Hematopoietic multipotent progenitor cell treated with erythropoietin and hydrocortisone succinate and interleukin-3 and kit ligand, for 8 days (in vitro differentiated cells): ENCODE measurements at places on chromosomes 2 and 18.

DNA sequence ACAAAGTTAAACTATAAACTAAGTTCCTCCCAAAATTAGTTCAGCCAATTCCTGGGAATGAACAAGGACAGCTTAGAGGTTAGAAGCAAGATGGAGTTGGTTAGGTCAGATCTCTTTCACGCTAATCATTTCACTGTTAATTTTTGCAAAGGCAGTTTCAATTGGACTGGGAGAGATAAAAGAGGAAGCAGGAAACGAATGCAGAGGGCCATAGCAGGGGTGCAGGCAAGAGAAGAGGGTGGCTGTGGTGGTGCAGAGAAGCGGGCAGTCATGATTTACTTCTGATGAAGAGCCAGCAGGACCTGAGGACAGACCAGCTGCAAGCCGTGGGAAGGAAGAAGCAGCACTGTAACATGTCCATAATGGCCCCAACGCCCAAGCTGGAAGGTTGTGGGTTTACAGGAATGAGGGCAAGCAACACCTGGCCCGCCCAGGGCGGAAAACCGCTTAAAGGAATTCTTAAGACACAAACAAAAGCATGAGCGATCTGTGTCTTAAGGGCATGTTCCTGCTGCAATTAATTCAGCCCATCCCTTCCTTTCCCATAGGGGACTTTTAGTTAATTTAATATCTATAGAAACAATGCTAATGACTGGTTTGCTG lies 4.1 kb upstream of the RMP24 start:
- DNase-seq = no peak

- DNase-seq = no peak
These were observed 94.7 kb downstream of the ARMC9 start for GRCh38 chr2:231293163-231293562.

DNA sequence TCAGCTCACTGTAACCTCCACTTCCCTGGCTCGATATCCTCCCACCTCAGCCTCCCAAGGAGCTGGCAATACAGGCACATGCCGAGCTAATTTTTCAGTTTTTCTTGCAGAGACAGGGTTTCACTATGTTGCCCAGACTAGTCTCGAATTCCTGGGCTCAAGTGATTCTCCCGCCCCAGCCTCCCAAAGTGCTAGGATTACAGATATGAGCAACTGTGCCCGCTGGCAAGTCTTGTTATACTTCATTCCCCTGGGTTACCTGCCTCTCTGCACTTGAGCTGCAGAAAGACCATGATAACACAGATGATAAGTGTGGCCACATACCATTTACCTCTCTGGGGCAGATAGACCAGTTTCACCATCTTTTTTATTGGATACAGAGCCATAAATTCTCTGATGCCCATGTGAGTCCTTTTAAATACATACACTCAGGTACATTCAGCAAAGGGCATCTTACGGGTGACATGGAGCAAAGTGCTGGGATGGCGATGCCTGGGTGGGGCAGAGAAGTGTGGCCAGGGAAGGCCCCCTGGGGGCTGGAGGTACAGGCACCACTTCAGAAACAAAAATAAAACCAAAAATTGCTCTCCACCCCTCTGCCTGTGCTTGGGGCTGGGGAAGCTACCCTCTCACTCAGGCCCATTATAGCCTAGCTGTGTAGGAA lies 20.4 kb downstream of the CCT7 start:
- no peak for DNase-seq

DNA sequence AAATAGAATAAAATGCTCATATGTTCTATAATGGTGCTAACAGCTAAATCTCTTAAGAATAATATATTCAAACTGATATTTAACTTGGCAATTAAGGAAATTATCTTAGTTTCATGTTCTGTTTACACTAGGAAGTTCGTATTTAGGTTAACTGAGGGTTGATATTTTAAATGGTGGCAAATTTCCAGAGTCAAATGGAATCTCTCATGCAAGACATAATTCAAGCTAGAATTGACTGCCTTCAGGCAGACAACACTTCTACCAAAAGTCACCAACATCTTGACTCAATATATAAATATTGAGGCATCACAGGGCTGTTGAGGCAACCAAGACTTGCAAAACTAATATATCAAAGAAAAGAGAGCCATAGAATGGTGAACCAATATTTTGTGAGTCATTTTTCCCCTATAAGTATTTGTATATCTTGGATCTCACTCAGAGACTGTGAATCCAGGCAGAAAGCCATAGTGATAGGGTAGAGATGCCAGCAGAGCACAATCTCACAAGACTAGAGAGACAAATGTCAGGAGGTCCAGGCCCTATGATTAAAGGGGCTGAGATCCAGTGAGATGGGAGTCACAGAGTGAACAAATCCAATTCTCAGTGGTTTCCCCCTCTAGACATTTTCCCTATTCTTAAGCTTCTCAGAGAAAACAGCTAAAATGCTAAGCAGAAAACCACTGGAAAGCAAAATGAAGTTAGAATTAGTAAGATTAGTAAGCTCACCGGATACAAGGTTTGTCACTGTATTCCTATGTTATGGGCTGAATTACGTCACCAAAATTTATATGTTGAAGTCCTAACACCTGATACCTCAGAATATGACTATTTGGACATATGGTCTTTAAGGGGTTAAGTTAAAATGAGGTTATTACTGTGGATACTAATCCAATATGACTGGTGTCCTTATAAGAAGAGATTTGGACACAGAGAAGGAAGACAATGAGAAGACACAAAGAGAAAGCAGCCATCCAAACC lies 358.2 kb upstream of the UBE2E3 start:
- DNase-seq = no peak

- DNase-seq = no peak
These were observed 171.3 kb upstream of the PARD3B start for GRCh38 chr2:204373942-204374341.

- no peak for DNase-seq
These were observed 245.6 kb upstream of the TCF4 start for GRCh38 chr18:55833543-55833942.

DNA sequence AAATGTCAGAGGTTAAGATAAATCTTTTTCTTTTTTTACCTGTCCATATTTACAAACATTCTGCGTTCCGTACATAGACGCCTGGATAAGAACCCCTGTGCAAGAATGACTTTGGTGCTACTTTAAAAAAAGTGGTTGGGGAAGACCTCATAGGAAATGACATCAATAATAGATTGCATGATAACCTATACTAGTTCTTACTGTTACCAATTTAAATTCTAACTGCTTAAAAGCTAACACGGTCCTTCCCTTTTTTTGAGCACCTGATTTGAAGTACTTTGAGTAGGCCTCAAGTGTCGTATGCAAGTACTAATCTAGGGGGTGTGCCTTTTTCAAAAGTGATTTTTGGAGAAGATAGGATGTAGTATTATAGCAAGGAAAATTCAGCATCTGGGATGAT lies 2.1 kb downstream of the SLC39A10 start:
- peak; percentile 41 for DNase-seq

- no peak for DNase-seq
These were observed 11.3 kb downstream of the WDR7 start for GRCh38 chr18:56662502-56662901.

GRCh38 chr2:133773854-133774653 lies 205.8 kb upstream of the NCKAP5 start:
- no peak for DNase-seq

DNA sequence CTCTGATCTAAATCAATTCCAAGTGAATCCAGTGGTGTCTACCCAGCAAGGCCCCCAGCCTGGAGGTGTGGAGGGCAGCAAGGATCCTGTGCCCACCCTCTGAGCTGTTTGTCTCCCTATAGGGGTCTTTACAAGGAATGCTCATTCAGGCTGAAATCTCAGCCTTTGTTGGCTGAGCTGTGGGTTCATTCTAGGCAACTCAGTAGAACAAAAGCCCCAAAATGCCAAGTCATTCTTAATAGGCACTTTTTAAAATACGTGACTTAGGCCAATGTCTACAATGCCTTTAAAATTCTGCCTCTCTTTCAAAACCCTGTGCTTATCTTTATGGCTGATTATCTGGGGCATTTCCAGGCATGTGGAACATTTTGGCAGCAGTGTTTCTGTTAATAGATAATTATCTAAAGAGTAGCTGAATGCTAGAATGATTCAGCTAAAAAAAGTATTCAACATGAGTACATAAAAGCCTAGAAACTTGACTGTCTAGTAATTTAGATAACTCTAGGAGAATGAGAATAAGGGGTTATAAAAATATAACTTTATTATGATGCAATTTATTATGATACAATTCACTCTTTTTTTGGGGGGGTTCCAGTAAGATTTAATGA lies 7.4 kb downstream of the UGT1A6 start:
- DNase-seq = peak; percentile 96

DNA sequence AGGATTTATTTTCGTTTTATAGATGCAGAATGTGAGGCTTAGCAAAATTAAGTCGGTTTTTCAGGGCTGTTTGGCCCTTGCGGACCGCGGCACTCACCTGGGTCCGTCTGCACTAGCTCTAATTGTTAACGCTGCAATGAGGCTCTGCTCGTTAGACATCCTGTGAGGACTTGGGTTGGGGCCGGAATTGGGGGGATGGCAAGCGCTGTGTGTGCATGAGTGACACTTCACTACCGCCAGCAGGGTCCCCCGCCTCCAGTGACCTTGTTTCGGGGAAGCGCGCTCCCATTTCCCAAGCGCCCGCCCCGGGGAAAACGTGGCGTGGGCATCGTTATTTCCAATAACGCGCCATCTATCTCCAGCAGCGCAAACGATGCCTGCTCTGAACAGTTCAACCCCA lies 54.2 kb downstream of the KCNG2 start:
- DNase-seq = no peak

GRCh38 chr18:9673296-9674251 lies 34.5 kb upstream of the RAB31 start:
- DNase-seq = peak; percentile 75

DNA sequence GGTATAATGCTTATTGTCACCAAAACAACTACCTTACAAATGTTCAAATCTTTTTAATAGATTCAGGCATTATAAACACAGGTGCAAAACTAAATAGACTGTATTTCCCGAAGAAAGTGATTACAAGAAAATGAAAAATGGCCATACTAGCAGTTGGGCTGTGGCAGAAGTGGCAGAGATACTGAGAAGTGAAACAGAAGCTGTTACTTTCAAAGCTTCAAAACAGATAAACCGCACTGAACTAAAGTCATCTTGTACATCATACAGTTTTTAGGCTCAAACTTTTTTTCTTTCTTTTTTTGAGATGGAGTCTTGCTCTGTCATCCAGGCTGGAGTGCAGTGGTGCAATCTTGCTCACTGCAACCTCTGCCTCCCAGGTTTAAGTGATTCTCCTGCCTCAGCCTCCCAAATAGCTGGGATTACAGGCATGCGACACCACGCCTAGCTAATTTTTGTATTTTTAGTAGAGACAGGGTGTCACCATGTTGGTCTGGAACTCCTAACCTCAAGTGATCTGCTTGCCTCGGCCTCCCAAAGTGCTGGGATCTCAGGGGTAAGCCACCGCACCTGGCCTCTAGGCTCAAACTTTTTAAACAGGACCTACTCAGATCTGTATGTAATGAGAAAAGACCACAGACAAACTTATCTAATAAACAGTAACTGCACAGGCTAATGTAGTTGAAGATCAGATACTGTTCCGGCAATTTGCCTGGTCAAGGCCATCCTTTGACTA lies 77.9 kb upstream of the SATB2 start:
- DNase-seq = no peak

- no peak for DNase-seq
These were observed 89.6 kb upstream of the CCDC68 start for GRCh38 chr18:55048892-55049291.
